ENCODE measurements at places on chromosomes 13 and 19.

DNA sequence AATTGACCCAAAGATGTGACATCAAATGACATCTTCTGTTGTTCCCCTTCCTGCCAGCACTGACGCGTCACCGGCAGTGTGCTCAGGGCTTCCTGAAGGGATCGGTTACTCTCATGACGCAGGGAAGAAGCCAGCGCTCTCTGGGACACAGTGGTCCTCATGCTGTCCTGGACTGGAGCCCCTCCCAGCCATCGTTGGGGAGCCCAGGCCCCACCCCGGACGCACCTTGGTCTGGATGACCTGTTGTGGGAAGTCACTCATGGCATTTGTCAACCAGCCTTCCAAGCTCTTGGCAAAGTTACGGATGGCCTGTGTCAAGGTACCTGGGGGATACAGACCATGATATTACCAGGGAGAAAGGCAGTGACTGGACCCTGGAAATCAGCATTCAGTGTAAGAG, 26.0 kb upstream of the RANBP3 start:
- DNase-seq, result no peak
- H3K4me1 ChIP-seq, result no peaks in the 10 kb centered on the region
- no peaks in the 10 kb centered on the region for H3K27me3 ChIP-seq
- peaks cover 80% of the 10 kb centered on the region for H3K36me3 ChIP-seq

DNA sequence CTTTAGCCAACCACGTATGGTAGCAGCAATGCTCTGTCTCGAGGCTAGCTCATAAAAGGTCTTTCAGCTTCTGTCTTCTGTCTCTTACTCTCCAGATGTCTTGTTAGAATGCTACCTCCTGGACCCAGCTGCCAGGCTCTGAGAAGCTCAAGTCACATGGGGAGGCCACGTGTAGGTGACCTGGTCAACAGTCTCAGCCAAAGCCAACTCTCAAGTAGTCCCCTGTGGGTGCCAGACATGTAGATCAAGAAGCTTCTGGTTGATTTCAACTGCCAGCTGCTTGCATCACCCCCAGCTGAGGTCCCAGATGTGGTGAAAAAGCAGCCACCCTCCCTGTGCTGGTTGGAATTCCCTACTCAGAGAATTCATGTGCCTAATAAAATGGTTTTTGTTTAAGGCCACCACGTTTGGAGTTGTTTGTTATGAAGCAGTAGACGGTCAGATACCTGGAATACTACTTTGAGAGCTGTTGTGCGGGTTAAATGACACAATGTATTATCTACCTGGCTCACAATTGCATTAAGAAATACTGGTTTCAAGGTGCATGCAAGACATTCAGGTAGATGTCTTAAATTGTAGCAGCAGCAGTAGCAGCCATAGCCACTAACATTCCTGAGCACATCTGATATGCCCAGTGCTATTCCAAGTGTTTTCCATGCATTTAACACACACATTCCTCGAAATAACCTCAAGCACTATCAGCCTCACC, 131.0 kb upstream of the RFC3 start:
- DNase-seq, result no peak
- no peak overlapping the region for H3K4me3 ChIP-seq
- no peaks in the 10 kb centered on the region for H3K27me3 ChIP-seq
- H3K36me3 ChIP-seq, result no peaks in the 10 kb centered on the region
- no peaks in the 10 kb centered on the region for H3K4me1 ChIP-seq

- H3K4me1 ChIP-seq, result no peaks in the 10 kb centered on the region
- no peaks in the 10 kb centered on the region for H3K27me3 ChIP-seq
- H3K4me3 ChIP-seq, result no peak overlapping the region
- no peak for DNase-seq
- H3K27ac ChIP-seq, result no peak overlapping the region
These were observed 23.0 kb downstream of the NEK5 start for GRCh38 chr13:52105841-52106240.

GRCh38 chr13:77698201-77699058, 943 bp downstream of the SLAIN1 start:
- no peak for DNase-seq
- H3K4me1 ChIP-seq, result peaks cover 14% of the 10 kb centered on the region
- H3K27ac ChIP-seq, result peak overlapping the region; percentile 75
- H3K36me3 ChIP-seq, result no peaks in the 10 kb centered on the region
- no peaks in the 10 kb centered on the region for H3K27me3 ChIP-seq

GRCh38 chr13:23427881-23428528, 5.5 kb downstream of the SACS start:
- no peaks in the 10 kb centered on the region for H3K4me1 ChIP-seq
- DNase-seq, result no peak
- no peaks in the 10 kb centered on the region for H3K36me3 ChIP-seq
- no peaks in the 10 kb centered on the region for H3K27me3 ChIP-seq

DNA sequence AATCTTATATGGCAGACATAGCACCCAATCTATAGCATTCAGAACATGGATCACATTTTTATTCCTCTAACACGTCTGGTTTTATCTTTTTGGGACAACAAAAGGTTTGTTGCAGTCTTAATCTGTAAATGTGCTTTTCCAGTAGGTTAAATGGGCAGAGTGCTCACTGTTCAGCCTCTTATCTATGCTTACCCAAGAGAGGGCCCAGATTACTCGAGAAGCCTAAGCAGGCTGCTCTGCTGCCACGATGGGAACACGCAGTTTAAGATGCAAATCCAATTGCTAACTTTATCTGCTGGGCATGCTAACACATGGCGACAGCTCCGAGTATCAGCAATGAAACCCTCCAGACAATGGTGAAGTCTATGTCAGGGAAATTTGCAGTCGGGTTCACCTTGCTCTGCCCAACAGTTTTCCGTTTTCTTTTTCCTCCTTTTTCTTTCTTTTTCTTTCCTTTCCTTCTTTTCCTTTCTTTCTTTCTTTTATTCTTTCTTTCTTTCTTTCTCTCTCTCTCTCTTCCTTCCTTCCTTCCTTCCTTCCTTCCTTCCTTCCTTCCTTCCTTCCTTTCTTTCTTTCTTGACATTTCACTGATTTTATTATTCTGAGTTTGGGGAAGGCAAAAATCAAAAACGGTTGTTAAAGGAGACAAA, 115.3 kb downstream of the RBM26 start:
- H3K27ac ChIP-seq, result no peak overlapping the region
- H3K4me1 ChIP-seq, result no peaks in the 10 kb centered on the region
- H3K4me3 ChIP-seq, result no peak overlapping the region
- DNase-seq, result no peak
- H3K36me3 ChIP-seq, result no peaks in the 10 kb centered on the region

- no peak overlapping the region for H3K4me3 ChIP-seq
- H3K27ac ChIP-seq, result peak overlapping the region; percentile 63
- peaks cover 27% of the 10 kb centered on the region for H3K4me1 ChIP-seq
- no peak for DNase-seq
These were observed 107.2 kb downstream of the NALCN start for GRCh38 chr13:101309014-101309619.

DNA sequence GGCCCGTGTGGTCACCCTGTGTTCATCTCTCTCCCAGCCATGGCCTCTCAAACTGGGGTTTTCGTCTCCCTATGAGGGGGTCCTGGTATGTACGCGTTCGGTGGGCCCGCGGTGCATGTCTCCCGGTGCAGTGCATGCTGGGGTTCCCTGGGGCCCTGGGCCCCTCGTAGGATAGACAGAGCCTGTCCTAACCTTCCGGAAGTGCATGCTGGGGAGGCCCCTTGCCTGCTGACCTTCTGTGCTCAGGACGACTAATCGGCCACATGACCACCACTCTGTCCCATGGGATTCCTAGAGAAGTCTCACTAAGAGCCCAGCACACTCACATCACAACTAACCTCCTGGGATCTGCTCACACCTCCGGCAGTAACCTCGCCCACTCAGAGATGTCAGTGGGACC, 4.9 kb upstream of the USE1 start:
- no peaks in the 10 kb centered on the region for H3K27me3 ChIP-seq
- no peak overlapping the region for H3K4me3 ChIP-seq
- DNase-seq, result no peak
- H3K4me1 ChIP-seq, result peaks cover 5% of the 10 kb centered on the region
- peaks cover 67% of the 10 kb centered on the region for H3K36me3 ChIP-seq
- no peak overlapping the region for H3K27ac ChIP-seq

GRCh38 chr13:64075543-64076271, 2660.1 kb upstream of the PCDH20 start:
- H3K4me3 ChIP-seq, result no peak overlapping the region
- peak; percentile 56 for DNase-seq
- H3K36me3 ChIP-seq, result no peaks in the 10 kb centered on the region
- H3K27me3 ChIP-seq, result no peaks in the 10 kb centered on the region

DNA sequence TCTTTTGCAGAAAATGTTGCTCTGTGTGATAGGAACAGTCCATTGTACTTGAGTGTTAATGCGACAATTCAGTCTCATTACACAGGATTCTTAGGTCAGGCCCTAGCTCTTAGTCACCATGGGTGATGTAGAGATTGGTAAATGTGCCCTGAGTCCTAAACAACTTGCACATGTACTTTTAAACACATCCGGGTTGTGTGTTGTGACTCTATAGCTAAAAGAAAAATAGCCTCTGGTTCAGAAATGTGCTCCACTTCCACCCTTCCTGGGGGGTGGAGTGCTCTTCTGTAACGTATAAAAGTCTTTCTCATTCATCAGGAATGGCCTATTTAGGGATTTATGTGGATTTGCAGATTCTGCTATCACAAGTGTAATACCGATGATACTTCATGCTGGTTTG, 5.2 kb downstream of the SPATA13 start:
- H3K4me1 ChIP-seq, result no peaks in the 10 kb centered on the region
- no peaks in the 10 kb centered on the region for H3K27me3 ChIP-seq
- no peak overlapping the region for H3K4me3 ChIP-seq
- H3K36me3 ChIP-seq, result no peaks in the 10 kb centered on the region
- DNase-seq, result no peak

DNA sequence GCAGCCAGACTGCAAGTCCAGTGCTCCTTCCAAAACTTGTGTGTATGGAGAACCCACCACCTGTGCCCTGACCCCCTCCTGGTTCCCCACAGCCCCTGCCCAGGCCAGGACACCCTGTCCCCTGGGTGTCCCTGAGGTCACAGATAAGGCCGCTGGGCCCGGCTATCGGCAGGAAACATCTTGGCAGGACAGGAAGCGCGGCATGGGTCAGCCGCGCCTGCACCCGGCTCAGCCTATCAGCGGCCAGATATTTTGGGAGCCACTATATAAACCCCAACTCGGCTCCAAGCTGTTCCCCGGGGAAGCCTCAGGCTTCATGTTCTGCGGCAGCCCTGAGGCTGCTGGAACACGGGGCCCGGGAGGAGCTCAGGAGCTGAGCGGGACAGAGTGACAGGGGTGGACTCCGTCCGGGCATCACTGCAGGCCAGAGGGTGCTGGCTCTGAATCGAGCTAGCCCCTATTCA, 60.8 kb downstream of the AP1M1 start:
- no peak overlapping the region for H3K4me3 ChIP-seq
- peaks cover 10% of the 10 kb centered on the region for H3K4me1 ChIP-seq
- no peaks in the 10 kb centered on the region for H3K36me3 ChIP-seq
- DNase-seq, result peak; percentile 74
- peak overlapping the region; percentile 61 for H3K27ac ChIP-seq

DNA sequence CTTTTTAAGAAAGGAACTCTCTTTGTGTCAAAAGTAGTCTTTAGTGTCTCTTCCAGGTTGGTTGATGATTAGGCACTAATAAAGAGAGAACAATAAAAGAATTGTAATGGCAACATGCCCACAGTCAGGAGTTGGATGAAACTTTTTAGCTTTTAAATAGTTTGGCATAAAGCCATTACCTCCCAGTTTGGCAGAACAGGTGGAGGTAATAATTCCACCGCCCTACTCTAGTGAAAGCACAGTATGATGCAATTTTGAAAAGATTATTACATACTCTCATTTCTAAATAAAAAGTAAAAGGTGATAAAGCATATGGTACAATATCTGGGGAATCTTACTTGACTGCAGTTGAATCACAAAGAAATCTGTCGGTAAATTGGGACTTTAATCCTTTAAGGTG, 497.6 kb downstream of the SUCLA2 start:
- H3K4me3 ChIP-seq, result no peak overlapping the region
- DNase-seq, result no peak
- no peaks in the 10 kb centered on the region for H3K27me3 ChIP-seq
- no peak overlapping the region for H3K27ac ChIP-seq
- no peaks in the 10 kb centered on the region for H3K36me3 ChIP-seq
- H3K4me1 ChIP-seq, result no peaks in the 10 kb centered on the region

- no peaks in the 10 kb centered on the region for H3K27me3 ChIP-seq
- H3K27ac ChIP-seq, result no peak overlapping the region
- H3K4me1 ChIP-seq, result no peaks in the 10 kb centered on the region
- H3K4me3 ChIP-seq, result no peak overlapping the region
- H3K36me3 ChIP-seq, result no peaks in the 10 kb centered on the region
- no peak for DNase-seq
These were observed 25.6 kb upstream of the CXCL17 start for GRCh38 chr19:42468273-42468796.

DNA sequence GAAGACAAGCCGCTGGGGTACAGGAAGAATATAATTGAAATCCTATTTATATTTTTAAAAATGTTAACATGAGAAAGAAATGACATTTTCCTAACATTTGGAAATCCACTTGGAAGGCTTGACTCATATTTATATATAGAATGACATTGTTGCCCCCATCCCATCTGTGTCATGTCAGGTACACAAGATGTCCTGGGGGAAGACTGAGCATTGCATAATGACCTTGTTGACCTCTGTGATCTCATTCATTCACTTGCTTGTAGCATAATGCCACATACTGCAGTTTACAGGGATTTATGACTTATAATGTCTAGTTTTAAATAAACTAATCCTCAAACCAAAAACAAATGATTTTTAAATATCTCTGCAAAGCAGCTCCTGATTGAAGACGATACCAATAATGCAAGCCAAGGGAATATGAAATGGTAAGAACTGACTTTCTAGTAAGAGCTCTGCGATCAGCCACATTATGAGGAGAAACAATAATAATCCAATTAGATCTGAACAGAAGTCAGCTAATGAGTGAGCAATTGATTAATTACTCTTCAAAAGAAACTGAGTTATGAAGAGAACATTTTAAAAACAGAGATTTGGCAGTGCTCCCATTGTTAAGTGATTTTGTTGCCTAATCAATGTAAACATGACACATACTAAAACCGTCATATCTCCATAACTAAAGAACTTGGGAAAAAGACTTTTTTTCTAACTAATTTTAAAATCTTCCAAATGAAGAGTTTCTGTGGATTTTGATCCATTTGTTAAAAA, 21.2 kb upstream of the VWA8 start:
- no peak overlapping the region for H3K27ac ChIP-seq
- no peaks in the 10 kb centered on the region for H3K36me3 ChIP-seq
- H3K4me1 ChIP-seq, result no peaks in the 10 kb centered on the region

- no peaks in the 10 kb centered on the region for H3K27me3 ChIP-seq
- H3K4me1 ChIP-seq, result peaks cover 47% of the 10 kb centered on the region
- DNase-seq, result no peak
- no peak overlapping the region for H3K27ac ChIP-seq
These were observed 84.5 kb upstream of the FRY start for GRCh38 chr13:31947105-31947504.

GRCh38 chr13:52029569-52029968, 5.1 kb downstream of the UTP14C start:
- no peaks in the 10 kb centered on the region for H3K27me3 ChIP-seq
- DNase-seq, result no peak
- no peak overlapping the region for H3K27ac ChIP-seq
- no peak overlapping the region for H3K4me3 ChIP-seq

GRCh38 chr13:110044551-110045111, 258.2 kb upstream of the IRS2 start:
- peaks cover 4% of the 10 kb centered on the region for H3K4me1 ChIP-seq
- H3K27me3 ChIP-seq, result no peaks in the 10 kb centered on the region
- no peak overlapping the region for H3K4me3 ChIP-seq
- H3K36me3 ChIP-seq, result no peaks in the 10 kb centered on the region

GRCh38 chr13:97441368-97441767, 7.4 kb downstream of the RAP2A start:
- DNase-seq, result no peak
- H3K27me3 ChIP-seq, result no peaks in the 10 kb centered on the region

All from tibial artery (tissue), 4 donors.